Cardiac muscle cell (in vitro differentiated cells and primary cell): ENCODE measurements at places on chromosomes 13 and 19. TPM values are rescaled to one million over a fixed set of nuclear protein-coding genes. Genes with fewer than 3 reads are reported as not detected.

DNA sequence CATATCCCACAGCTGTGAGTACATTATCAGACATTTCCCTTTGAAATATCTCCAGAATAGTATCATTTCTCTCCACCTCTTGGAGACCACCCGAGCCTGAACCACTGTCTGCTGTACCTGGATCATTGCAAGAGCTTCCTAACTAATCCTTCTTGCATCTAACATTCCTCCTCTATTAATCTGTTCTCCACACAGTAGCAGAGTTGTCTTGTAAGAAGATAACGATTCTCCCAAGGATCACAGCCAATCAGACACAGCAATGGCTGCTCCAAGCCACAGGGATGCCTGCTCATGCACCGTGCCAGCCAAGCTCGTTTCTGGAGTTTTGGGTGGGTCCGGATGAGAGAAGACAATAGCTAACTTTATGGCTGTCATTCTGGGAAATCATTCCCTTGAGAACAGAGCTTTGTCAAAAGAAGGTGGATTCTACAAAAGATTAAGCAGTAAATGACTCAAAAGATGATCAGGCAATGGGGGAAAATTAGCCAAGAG is 14.5 kb upstream of the LAIR1 start:
- DNase-seq: no peak

GRCh38 chr13:26742691-26743358 is 17.8 kb downstream of the GPR12 start:
- DNase-seq: no peak

- peak; percentile 44 for DNase-seq
Measured at GRCh38 chr19:45468159-45468651, 409 bp downstream of the FOSB start.

DNA sequence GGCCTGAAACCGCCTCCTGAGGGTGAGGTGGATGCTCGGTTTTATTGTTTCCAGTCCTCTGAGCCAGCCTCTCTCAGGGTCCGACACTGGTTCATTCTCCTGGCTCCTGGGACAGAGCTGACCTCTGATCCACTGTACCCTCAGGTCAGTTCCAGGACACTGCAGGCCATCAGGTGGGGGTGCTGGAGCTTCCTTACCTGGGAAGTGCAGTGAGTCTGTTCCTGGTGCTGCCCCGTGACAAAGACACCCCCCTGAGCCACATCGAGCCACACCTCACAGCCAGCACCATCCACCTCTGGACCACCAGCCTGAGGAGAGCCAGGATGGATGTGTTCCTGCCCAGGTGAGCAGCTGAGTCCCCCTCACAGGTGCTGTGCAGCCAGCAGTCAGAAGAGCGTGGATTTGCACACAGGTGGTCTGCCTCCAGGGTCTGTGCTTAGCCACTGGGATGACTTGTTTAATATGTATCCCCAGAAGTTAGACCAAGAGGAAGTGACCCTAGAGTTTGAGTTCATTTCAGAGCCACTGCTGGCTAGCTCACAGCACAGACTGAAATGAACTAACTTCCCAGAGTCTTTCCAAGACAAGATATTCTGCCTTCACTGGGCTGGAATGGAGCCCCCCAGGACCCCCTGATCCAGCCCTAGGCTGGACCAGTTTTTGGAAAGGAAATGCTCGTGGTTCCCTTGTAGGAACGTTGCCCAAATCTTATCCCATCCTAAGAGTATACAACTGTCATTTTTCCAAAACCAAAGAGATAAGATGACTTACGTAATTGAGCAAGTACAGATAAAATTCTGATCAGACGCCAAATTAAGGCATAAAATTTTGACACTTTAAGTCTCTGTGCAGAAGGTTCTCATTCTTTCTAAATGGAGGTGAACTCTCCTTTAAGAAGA is 8.8 kb downstream of the SERPINE3 start:
- no peak for DNase-seq

DNA sequence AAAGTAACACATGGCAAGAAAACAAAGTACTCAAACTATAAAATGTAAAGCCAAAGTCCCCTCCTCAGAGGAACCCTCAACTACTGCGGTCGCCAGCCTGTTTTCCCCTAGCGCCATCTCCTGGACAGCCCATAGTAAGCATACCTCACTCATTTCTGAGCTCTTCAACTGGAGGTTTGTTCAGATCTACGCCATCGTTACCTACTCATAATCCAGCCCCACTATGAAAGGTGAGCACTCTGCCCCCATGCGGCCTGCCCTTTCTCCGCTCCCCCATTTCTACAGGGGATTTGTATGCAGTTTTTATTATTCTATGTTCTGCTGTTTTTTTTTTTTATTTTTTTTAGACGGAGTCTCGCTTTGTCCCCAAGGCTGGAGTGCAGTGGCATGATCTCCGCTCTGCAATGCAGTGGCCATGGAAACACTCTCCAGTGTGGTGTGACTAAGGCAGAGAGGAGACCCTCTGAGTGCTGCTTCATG is 26.2 kb downstream of the OPA3 start:
- DNase-seq: peak; percentile 60

GRCh38 chr19:48969276-48970138 is 4.4 kb downstream of the FTL start:
- DNase-seq: no peak

DNA sequence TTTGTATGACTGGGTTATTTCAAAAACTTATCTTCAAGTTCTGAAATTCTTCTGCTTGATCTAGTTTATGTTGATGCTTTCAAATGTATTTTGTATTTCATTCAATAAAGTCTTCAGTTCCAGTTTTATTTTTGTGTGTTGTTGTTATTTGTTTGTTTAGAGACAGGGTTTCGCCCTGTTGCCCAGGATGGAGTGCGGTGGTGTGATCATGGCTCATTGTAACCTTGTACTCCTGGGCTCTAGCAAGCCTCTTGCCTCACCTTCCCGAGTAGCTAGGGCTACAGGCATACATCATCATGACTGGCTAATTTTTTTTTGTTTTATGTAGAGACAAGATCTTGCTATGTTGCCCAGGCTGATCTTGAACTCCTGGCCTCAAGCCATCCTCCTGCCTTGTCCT is 40.3 kb upstream of the ARHGEF7 start:
- no peak for DNase-seq

GRCh38 chr19:41296433-41296871 is 13.5 kb upstream of the CCDC97 start:
- DNase-seq: no peak

- DNase-seq: no peak
Measured at GRCh38 chr19:15368798-15369593, 10.6 kb downstream of the AKAP8 start.

GRCh38 chr19:41334793-41335192 is 18.9 kb downstream of the TGFB1 start:
- DNase-seq: no peak

DNA sequence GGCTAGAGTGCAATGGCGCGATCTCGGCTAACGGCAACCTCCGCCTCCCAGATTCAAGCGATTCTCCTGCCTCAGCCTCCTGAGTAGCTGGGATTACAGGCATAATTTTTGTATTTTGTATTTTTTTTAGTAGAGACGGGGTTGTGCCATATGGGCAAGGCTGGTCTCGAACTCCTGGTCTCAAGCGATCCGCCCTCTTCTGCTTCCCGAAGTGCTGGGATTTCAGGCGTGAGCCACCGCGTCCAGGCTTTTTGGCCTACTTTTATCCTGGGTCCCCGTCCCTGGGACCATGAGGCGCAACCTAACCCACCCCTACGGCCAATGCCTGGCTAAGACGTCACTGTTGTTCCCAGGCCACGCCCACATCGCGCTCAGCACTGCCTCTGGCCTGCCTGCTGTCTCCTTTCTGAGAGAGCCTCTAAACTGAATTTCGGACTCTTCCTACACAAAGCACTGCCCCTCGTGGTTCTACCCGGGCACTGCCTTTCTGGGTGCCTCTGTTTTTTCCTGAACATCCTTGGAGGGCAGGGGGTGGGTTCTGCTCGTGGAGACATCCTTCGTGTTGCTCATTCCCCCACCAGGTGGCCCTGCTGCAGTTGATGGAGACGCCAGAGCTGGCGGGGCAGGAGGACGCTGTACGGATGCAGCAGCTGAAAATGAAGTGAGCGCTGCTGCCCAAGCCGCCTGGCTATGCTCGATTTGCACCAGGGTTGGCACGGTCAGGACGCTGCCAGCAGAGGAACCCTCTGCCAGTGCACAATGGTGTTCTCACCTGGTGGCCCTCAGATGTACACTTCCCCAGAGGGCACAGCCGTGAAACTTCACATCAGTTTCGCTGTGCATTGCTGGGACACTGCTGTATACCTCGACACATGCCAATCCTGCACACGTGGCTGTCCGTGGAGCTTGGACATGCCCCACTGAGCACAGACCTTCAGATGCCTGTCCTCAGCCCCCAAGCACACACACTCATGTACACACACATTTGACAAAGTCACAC is 2.0 kb downstream of the REX1BD start:
- peak; percentile 92 for DNase-seq

DNA sequence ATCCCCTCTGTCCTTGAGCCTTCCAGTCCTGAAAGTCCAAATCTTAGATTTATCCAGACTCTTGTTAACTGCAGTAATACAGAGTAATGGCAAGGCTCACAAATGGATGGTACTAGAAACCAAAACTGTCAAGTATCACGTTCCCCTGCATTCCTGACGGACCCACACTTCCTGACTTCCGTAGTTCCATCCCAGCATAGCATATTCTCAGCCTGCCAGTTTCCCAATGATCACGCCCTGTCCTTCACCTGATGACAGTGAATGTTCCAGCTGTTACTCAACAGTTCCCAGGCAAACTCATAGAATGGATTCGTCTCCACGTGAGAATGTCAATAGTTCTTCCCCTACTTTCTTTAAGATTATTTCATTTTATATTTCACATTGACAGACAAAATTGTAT is 33.6 kb downstream of the SLC7A1 start:
- DNase-seq: no peak

- peak; percentile 83 for DNase-seq
Measured at GRCh38 chr13:59677966-59678814, 485.5 kb downstream of the DIAPH3 start.

DNA sequence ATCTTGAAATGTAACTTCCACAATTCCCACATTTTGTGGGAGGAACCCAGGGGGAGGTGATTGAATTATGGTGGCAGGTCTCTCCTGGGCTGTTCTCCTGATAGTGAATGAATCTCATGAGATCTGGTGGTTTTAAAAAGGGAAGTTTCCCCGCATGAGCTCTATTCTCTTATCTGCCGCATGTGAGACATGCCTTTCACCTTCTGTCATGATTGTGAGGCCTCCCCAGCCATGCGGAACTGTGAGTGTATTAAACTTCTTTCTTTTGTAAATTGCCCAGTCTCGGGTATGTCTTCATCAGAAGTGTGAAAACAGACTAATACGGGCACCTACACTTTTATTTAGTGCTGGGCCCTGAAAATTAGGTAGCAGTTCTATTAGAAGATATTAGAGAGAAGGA is 45.8 kb downstream of the TNFSF13B start:
- no peak for DNase-seq

DNA sequence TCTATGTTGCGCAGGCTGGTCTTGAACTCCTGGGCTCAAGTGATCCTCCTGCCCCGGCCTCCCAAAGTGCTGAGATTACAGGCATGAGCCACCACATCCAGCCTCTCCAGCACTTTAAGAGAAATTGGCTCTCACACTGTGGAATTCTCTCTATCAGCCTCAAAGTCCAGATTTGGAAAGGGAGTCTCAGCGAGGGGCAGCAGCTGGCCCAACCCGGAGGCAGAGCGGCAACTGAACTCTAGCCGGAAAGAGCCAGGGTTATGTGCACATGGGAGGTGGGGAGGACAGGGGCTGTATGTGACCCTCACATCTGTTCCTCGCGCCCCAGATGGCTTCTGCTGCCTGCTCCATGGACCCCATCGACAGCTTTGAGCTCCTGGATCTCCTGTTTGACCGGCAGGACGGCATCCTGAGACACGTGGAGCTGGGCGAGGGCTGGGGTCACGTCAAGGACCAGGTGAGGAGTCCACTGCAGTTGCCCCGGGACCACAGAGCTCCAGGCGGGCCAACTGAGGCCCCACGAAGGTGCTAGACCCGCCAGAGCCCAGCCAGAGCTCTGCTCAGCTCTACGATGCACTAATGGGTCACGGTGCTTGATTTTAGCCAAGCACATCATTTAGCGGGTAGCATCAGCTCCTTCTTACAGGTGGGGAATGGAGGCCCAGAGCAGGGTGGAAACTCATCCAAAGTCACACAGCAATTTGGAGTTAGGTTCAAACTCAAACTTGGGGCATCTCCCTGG is 1.3 kb downstream of the CREB3L3 start:
- DNase-seq: no peak

- no peak for DNase-seq
Measured at GRCh38 chr19:3873151-3873550, 4.3 kb upstream of the ZFR2 start.

GRCh38 chr13:104773775-104774174 is 1707.6 kb upstream of the SLC10A2 start:
- peak; percentile 70 for DNase-seq

GRCh38 chr13:110483386-110483968 is 78.0 kb downstream of the RAB20 start:
- no peak for DNase-seq

GRCh38 chr19:44476559-44477408 is 23.5 kb downstream of the ZNF180 start:
- DNase-seq: peak; percentile 6

- DNase-seq: no peak
Measured at GRCh38 chr19:13884726-13885591, 8.0 kb downstream of the NANOS3 start.

DNA sequence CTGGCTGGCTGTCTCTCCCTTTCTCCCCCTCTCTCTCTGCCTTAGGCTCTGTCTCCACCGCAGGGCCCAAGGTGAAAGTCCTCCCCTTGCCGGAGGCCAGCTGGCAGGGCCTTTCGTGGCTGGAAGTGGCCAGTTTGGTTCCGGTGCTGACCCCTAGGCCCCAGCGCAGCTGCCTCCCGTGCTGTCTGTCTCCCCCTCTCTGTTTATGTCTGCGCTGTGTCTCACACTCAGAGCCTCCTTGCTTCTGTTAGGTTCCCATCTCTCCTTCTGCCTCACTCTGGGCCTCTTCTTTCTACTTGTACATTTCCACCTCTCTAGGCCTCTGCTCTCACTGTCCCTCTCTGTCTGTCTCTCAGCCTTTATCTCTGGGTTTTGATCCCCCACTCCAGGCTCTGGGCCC is 13.1 kb downstream of the CCDC97 start:
- DNase-seq: peak; percentile 81

The KLK15 gene
- total RNA-seq: not detected in 2 replicates

The FGF14 gene
- not detected in 2 replicates for total RNA-seq

The HCST gene
- total RNA-seq: 2.5 TPM in 1 of 2 replicates, not detected in the other

The FLT1 gene
- total RNA-seq: 10.1 and 14.8 TPM in 2 replicates

The C19orf81 gene
- 23.5 and 36.8 TPM in 2 replicates for total RNA-seq

The GARIN5A gene
- total RNA-seq: 7.7 and 9.4 TPM in 2 replicates

The RNF113B gene
- total RNA-seq: not detected in 2 replicates

The DGKH gene
- 3.8 and 11.2 TPM in 2 replicates for total RNA-seq

The MEDAG gene
- 0.06 and 0.35 TPM in 2 replicates for total RNA-seq

The PTGIR gene
- 0.12 and 0.35 TPM in 2 replicates for total RNA-seq

The CCNA1 gene
- 1.4 TPM in 1 of 2 replicates, not detected in the other for total RNA-seq
